NCI-H1092 treated with DMSO at 0.1 percent for 48 hours (cell line): ENCODE measurements at places on chromosomes 6 and 20.

- no peak for DNase-seq
These were observed 1.4 kb downstream of the PREP start for GRCh38 chr6:105401247-105402089.

DNA sequence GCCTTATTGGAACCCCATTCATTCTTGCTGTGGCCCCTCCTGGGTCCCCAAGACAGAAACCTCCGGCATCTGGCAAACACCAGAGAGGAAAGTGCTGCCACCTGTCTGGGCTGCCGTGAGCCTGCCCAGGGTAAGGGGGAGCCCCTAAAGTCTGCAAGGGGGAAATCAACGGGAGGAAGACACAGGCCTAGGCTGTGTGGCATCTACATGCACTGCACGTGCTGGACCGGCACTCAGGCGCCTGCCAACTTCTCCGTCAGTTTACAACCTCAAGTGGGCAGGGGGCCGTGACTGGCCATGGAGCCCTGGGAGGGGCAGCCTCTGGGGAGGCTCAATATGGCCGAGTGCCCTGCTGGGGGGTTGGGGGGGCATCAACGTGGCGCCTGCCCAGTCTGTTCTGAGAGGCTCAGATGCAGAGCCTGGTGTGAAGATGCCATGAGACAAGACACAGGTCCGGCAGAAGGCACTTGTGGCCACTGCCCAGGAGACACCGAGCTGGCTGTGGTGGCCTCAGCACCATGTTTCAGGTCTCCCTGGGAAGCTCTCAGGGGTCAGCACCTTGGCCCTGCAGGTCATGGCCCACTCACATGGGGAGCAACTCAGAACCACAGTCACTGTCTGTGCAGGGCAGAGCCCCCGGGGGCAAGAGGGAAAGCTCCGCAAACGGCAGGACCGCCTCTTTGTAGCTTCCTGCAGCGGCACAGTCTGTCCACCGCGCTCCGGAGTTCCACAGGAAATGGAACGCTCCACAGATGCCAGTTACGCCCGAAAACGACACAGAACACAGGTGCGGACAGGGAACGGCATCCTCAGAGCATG lies 8.4 kb downstream of the UCKL1 start:
- peak; percentile 24 for DNase-seq

- no peak for DNase-seq
These were observed 77.5 kb downstream of the CAP2 start for GRCh38 chr6:17470938-17471327.

GRCh38 chr20:15942130-15942529 lies 631.1 kb downstream of the KIF16B start:
- no peak for DNase-seq
